ENCODE measurements at places on chromosomes 2 and 18. TPM values are rescaled to one million over a fixed set of nuclear protein-coding genes. Genes with fewer than 3 reads are reported as not detected.

- no peak overlapping the region for H3K4me3 ChIP-seq
- no peaks in the 10 kb centered on the region for H3K27me3 ChIP-seq
- no peak overlapping the region for H3K27ac ChIP-seq
- peak; percentile 56 for DNase-seq
- peaks cover 10% of the 10 kb centered on the region for H3K4me1 ChIP-seq
These were observed 7.2 kb upstream of the DAW1 start for GRCh38 chr2:227864161-227864756.

GRCh38 chr18:27921904-27922751, 254.8 kb downstream of the CDH2 start:
- H3K27me3 ChIP-seq: no peaks in the 10 kb centered on the region
- no peaks in the 10 kb centered on the region for H3K4me1 ChIP-seq
- no peaks in the 10 kb centered on the region for H3K36me3 ChIP-seq
- H3K4me3 ChIP-seq: no peak overlapping the region
- no peak overlapping the region for H3K27ac ChIP-seq

GRCh38 chr2:179195141-179195540, 69.5 kb downstream of the SESTD1 start:
- H3K4me1 ChIP-seq: no peaks in the 10 kb centered on the region
- no peaks in the 10 kb centered on the region for H3K36me3 ChIP-seq
- H3K4me3 ChIP-seq: no peak overlapping the region
- no peak for DNase-seq
- H3K27ac ChIP-seq: no peak overlapping the region
- no peaks in the 10 kb centered on the region for H3K27me3 ChIP-seq

- DNase-seq: no peak
- no peak overlapping the region for H3K27ac ChIP-seq
- H3K36me3 ChIP-seq: no peaks in the 10 kb centered on the region
- no peaks in the 10 kb centered on the region for H3K4me1 ChIP-seq
- H3K27me3 ChIP-seq: no peaks in the 10 kb centered on the region
- no peak overlapping the region for H3K4me3 ChIP-seq
These were observed 109.6 kb downstream of the ICOS start for GRCh38 chr2:204046145-204046544.

GRCh38 chr2:159396799-159397198, 110.3 kb upstream of the WDSUB1 start:
- H3K36me3 ChIP-seq: no peaks in the 10 kb centered on the region
- no peak overlapping the region for H3K4me3 ChIP-seq
- H3K4me1 ChIP-seq: no peaks in the 10 kb centered on the region
- no peaks in the 10 kb centered on the region for H3K27me3 ChIP-seq

The NAB1 gene
- 46.6 TPM for total RNA-seq

Data from fibroblast of lung (primary cell).